Testis (tissue), 5 donors: ENCODE measurements at places on chromosomes 5 and 9. TPM values are rescaled to one million over a fixed set of nuclear protein-coding genes. Genes with fewer than 3 reads are reported as not detected.

The IL13 gene
- total RNA-seq: 17.3 TPM

The ZDHHC11B gene
- total RNA-seq: 3.0 TPM

The TMEM215 gene
- total RNA-seq: 2.2 TPM

The AGXT2 gene
- not detected for total RNA-seq

The SHROOM1 gene
- total RNA-seq: 9.6 TPM

The BTNL8 gene
- total RNA-seq: 13.1 TPM

The GPR150 gene
- 0.87 TPM for total RNA-seq

The GABRA1 gene
- total RNA-seq: not detected

The CERT1 gene
- 61.3 TPM for total RNA-seq

DNA sequence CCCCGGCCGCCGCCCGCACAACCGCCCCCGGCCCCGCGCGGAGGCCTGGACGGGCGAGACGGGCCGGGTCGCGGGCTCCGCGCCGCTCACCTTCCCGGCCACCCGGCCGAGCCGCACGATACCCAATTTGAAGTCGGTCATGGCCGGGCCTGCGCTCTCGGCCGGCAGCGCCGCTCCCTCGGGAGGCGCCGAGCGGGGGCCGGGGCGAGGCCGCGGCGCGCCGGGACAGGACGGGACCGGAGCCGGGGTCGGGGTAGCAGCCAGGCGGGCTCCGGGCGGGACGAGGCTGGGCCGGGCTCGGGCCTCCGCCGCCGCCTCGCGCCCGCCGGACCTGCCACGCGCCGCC, 216 bp downstream of the ZMYND19 start:
- no peaks in the 10 kb centered on the region for H3K36me3 ChIP-seq
- no peak for DNase-seq
- peak overlapping the region; percentile 66 for H3K4me3 ChIP-seq
- H3K27me3 ChIP-seq: no peaks in the 10 kb centered on the region
- H3K4me1 ChIP-seq: peaks cover 9% of the 10 kb centered on the region

GRCh38 chr5:170219615-170220014, 13.2 kb upstream of the C5orf58 start:
- H3K27ac ChIP-seq: no peak overlapping the region
- no peaks in the 10 kb centered on the region for H3K36me3 ChIP-seq
- DNase-seq: no peak
- H3K27me3 ChIP-seq: no peaks in the 10 kb centered on the region
- H3K4me3 ChIP-seq: no peak overlapping the region

GRCh38 chr9:135083241-135083810, 4.1 kb upstream of the OLFM1 start:
- no peak for DNase-seq
- H3K27ac ChIP-seq: no peak overlapping the region
- no peak overlapping the region for H3K4me3 ChIP-seq
- no peaks in the 10 kb centered on the region for H3K27me3 ChIP-seq

GRCh38 chr5:178476531-178476930, 113.7 kb downstream of the COL23A1 start:
- no peaks in the 10 kb centered on the region for H3K27me3 ChIP-seq
- no peaks in the 10 kb centered on the region for H3K36me3 ChIP-seq
- DNase-seq: no peak
- H3K27ac ChIP-seq: no peak overlapping the region
- H3K4me3 ChIP-seq: no peak overlapping the region

DNA sequence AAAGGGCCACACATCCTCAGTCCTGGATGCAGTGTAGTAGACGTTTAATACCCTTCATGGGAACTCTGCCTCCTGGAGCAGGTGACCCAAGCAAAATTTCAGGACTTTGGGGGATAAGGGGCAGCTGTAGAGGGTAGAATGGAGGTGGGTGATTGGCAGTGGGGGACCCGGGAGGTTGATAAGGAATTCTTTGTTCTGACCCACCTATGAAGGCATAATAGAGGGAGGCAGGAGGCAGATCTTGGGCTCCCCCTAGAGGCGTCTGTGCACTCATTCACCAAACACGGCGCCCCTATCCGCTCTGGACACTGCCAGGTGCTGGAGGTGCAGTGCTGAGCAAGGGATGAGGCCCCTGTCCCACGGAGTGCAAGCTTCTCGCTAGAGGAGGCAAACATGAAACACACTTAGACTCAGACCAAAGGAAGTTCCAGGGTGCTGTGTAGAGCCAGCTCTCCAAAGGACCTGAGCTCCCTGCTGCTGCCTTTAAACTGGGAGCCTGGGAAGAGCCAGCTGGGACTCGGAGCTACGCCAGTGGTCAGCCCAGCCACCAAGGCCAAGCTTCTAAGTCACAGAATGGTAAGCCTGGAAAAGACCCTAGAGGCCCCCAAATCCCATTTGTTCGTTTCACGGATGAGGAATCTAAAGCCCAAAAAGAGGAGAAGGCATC, 7.7 kb downstream of the IL17B start:
- no peak overlapping the region for H3K4me3 ChIP-seq
- peak; percentile 77 for DNase-seq
- no peaks in the 10 kb centered on the region for H3K27me3 ChIP-seq
- H3K27ac ChIP-seq: no peak overlapping the region
- H3K4me1 ChIP-seq: peaks cover 10% of the 10 kb centered on the region

DNA sequence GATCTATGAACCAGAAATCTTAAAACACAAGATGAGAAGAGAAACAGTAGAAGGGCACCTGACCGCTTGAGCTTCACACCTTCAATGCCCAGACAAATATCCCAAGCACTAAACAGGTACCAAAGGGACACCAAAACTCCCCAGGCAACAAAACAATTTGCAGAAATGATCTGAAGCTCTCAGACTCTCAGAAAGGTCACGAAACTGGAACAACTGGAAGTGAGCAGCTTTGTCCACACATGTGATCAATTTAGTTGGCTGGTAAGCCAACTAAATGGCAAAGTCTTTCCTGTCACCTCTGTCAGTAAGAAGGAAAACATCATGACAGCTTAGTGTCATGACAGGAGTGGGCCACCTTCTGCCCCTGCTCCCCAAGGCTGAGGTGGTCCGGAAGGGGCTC, 4.1 kb downstream of the IPPK start:
- DNase-seq: no peak
- H3K27me3 ChIP-seq: no peaks in the 10 kb centered on the region
- peaks cover 9% of the 10 kb centered on the region for H3K4me1 ChIP-seq
- H3K27ac ChIP-seq: no peak overlapping the region
- H3K4me3 ChIP-seq: no peak overlapping the region

- H3K27ac ChIP-seq: no peak overlapping the region
- no peaks in the 10 kb centered on the region for H3K36me3 ChIP-seq
- DNase-seq: peak; percentile 28
- H3K4me3 ChIP-seq: no peak overlapping the region
- no peaks in the 10 kb centered on the region for H3K27me3 ChIP-seq
- H3K4me1 ChIP-seq: peaks cover 3% of the 10 kb centered on the region
These were observed 12.0 kb downstream of the PBX3 start for GRCh38 chr9:125758986-125759763.

DNA sequence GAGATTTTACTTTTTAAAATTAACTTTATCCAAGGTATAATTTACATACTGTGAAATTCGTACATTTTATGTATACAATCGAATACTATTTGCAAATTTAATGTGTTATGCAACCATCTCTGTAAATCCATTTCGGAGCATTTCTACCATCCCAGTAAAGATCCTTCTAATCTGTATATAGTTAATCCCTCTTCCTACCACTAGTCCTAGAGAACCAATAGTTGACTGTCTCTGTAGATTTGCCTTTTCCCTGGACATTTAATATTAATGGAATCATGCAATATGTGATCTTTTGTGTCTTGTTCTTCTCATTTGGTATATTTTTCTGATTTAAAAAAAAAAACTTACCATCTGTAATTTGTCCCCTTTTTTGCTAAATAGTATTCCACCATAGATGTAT, 74.8 kb downstream of the RAB24 start:
- peaks cover 8% of the 10 kb centered on the region for H3K4me1 ChIP-seq
- no peaks in the 10 kb centered on the region for H3K36me3 ChIP-seq
- no peak overlapping the region for H3K27ac ChIP-seq
- H3K4me3 ChIP-seq: no peak overlapping the region
- DNase-seq: no peak
- no peaks in the 10 kb centered on the region for H3K27me3 ChIP-seq

GRCh38 chr5:5155617-5156016, 15.5 kb downstream of the ADAMTS16 start:
- no peaks in the 10 kb centered on the region for H3K4me1 ChIP-seq
- no peaks in the 10 kb centered on the region for H3K36me3 ChIP-seq
- H3K27me3 ChIP-seq: no peaks in the 10 kb centered on the region
- H3K27ac ChIP-seq: no peak overlapping the region
- DNase-seq: no peak

- H3K4me1 ChIP-seq: no peaks in the 10 kb centered on the region
- DNase-seq: peak; percentile 80
- H3K4me3 ChIP-seq: no peak overlapping the region
- no peaks in the 10 kb centered on the region for H3K27me3 ChIP-seq
These were observed 4.9 kb upstream of the ROR2 start for GRCh38 chr9:91954841-91955471.

DNA sequence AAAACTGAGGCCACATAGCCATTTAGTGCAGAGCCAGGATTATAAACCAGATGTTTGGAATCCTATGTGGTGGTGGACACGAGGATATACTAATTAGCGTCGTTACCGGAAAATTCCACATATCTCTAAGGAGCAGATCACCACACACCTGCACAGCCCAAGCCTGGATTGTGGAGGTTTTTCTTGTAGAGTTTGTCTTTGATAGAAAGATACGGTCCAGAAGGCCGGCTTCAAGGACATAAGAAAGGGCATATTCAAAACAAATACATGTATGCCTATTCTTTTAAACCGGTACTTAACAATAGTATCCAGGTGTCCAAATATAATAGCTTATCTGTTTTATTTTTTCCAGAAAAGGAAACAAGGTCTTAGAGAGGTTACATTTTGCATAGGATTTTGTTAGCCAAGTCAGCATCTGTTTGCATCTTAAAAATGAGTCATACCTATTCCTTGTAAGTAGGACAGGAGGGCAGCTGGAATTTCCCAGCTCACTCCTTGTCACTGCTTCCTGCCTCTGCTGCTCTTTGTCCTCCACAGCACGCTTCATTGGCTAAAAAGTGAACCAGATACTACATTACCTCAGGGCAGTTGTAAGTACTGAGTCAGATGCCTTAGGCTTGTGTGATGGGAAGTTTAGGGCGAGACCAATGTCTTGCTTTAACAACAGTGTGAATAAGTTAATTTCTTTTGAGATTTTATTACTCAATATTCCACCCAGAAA, 3.6 kb downstream of the TMC1 start:
- no peaks in the 10 kb centered on the region for H3K36me3 ChIP-seq
- H3K27me3 ChIP-seq: no peaks in the 10 kb centered on the region
- H3K4me1 ChIP-seq: peaks cover 13% of the 10 kb centered on the region
- no peak overlapping the region for H3K4me3 ChIP-seq
- no peak for DNase-seq
